Muscle of leg (tissue), 16 donors: ENCODE measurements at places on chromosomes 12 and 14. TPM values are rescaled to one million over a fixed set of nuclear protein-coding genes. Genes with fewer than 3 reads are reported as not detected.
A peak's percentile ranks its signal among the peaks of the same experiment; 100 is the strongest.

- DNase-seq: peak; percentile 52
Observed at GRCh38 chr12:49838973-49839633, 3.8 kb downstream of the BCDIN3D start.

- DNase-seq: peak; percentile 96
Observed at GRCh38 chr14:20332788-20333493, at the start of gene CCNB1IP1. CCNB1IP1 (minus strand) TSS chr14:20333279; CDS start chr14:20316523, 16,756 bp downstream.

The LRRIQ1 gene
- 0.53 TPM for total RNA-seq

GRCh38 chr12:71478270-71478669 lies 38.7 kb downstream of the LGR5 start:
- peak; percentile 25 for DNase-seq
